ENCODE measurements at places on chromosomes 7 and 10.

DNA sequence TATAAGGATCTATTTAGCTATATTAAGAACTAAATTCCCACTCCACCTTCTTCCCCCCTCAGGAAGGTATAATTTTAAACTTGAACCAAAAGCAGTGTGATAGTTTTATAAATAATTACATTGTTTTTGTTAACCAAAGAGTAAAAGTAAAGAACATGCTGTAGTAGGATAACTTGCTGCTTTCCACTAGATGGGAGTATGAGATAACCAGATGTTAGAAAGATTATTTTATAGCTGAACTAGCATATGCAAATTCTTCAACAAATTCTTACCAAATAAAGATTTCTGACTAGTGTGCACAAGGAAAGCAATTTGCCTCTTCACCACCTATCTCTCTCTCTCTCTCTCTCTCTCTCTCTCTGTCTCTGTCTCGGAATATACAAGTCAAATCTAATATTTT, 31.8 kb downstream of the TES start:
- no peak for DNase-seq

DNA sequence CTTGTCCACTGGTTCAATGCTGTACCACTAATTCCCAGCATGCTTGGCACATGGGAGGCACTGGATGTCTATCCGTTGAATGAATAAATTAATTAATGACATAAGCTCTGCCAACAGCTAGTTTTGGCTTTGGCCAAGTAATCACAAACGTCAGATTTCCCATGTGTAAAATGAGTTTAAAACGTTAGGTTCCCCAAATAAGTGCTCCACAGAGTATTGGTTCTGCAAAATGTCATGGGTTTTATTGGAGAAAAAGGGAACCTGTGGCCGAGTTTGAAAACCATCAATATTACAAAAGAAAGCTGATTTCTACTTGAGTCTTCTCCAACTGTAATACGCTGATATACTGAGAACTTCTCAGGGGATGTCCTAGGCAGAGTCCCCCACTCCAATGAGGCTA, 23.2 kb downstream of the ELMO1 start:
- no peak for DNase-seq

DNA sequence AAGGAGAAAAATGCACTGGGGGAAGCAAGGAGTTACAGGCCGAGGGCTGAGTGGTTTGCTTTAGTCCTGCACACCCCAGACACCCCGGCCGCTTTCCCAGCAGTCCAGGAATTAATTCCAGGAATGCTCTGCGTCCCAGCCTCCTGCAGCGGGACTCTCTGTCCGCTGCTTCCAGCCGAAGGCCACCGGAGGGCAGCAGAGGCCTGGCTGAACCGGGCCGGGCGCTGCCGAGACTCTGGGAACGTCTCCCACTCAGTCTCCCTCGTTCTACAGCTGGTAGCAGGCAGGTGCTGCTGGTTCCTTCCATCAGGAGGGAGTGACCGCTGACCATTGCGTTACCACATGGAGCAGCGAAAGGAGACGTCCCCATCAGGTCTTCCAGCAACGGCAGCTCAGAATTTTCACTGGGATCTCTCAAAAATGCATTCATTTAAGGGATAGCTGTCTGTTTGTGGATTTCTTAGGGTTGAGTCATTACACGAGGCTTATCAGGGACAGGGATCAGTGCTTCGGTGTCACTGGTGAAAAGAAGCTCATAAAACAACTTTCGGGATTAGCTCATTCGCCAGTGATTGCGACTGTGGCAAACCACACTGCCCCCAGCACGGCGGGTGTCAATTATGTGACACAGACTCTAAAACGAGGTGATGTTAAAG, 24.9 kb upstream of the PITRM1 start:
- peak; percentile 90 for DNase-seq

DNA sequence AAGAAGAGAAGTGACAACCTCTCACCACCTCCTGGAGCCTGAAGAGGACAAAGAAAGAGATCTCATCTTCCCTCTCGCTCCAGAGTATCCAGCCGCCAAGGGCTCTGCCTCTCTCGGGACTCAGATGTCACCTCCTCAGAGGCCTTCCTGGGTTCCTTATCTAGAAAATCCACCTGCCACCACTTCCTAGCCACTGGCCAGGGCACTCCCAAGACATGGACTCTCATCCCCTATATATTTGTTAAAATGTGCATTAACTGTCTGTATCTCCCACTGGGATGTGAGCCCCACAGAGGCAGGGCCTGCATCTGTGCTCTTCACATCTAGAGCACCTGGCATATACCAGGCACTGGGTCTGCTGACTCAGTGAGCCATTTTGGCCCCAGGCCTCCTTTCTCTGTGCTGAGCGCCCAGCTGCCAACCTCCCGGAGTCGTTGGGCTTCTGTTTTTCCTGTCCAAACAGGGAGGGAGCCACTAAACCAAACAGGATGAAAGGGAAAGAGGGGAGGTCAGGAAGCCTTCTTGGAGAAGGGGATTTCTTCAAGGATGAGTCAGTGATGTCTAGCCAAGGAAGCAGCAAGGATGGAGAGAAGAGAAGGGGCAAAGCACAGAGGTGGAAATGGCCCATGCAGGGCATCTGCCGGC, 58.9 kb downstream of the KCNMA1 start:
- peak; percentile 44 for DNase-seq

DNA sequence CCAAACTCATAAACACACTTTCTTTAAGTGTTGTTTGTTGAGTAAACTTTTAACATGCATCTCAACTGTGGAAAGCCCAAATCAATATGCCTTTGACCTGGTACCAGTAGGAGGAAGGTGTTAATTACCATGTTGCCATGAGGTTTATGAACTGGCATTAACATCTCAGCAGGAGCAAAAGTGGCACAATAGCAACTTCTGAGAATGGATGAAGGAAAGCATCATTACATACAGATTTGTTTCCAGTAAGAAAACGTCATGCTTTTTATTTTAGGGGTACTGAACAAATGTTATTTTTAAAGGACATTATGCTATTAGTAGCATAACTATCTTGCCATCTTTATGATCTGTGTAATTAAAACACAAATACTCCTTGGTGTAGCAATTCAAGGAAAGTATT, 51.1 kb downstream of the ARMC3 start:
- no peak for DNase-seq

DNA sequence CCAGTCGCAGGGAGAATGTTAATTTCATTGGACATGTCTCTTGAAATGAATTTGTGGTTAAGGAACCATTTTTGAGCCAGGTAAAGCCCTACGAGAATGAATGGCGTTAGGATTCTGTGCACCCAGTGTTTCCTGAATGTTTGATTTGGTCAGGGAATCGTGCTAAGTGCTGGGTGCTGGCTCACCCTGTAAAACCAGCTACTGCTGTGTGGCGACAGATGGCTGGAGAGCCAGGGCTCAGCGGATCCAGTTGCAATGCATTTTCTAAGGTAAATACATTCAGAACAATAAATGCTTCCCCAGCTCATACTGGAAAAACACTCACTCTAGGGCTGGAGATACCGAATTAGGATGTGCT, 355.5 kb downstream of the GLRX3 start:
- peak; percentile 7 for DNase-seq

- peak; percentile 76 for DNase-seq
These were observed 819 bp downstream of the HYCC1 start for GRCh38 chr7:23012908-23013714.

DNA sequence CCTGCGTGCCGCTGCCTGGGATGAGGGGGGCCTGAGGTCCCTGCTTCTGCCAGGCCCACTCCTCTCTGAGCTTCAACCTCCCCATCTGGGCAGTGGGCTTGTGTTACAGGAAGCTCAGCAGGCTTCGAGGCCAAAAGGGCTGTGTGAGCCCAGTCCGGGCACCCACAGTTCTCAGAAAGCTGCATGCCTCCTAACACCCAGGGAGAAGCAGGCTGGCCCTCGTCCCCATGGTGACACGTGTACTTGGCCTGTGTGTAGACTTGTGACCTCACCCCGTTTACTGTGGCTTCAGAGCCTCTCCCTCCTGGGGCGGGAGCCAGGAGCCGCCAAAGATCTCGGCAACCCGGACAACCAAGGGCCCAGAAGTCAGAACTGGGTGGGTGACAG, 2.2 kb upstream of the GRIFIN start:
- DNase-seq: peak; percentile 87

DNA sequence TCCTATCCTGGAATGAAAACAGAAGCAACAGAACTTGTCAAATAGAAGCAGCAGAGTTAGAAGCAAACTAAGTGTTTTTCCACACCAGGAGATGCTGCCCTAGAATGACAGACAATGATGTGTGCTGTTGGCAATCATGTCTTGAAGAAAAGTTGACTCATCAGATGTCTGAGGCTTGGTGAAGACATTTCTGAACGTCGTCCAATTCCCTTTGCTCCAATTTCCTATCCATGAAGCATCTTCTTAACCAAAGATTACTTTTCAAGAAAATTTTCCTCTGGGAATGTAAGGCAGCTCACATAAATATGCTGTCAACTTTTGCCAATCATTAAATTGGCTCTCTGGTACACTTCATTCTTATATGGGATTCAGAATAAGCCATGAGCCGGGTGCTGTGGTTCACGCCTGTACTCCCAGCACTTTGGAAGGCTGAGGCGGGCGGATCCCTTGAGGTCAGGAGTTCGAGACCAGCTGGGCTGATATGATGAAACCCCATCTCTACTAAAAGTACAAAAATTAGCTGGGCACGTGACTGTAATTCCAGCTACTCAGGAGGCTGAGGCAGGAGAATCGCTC, 34.6 kb downstream of the MALSU1 start:
- no peak for DNase-seq

GRCh38 chr10:119970963-119971362, 78.4 kb downstream of the SEC23IP start:
- DNase-seq: no peak

GRCh38 chr10:6579183-6579903, 733 bp downstream of the PRKCQ start:
- DNase-seq: no peak

- DNase-seq: no peak
These were observed 872 bp upstream of the HMX2 start for GRCh38 chr10:123146894-123147634.

DNA sequence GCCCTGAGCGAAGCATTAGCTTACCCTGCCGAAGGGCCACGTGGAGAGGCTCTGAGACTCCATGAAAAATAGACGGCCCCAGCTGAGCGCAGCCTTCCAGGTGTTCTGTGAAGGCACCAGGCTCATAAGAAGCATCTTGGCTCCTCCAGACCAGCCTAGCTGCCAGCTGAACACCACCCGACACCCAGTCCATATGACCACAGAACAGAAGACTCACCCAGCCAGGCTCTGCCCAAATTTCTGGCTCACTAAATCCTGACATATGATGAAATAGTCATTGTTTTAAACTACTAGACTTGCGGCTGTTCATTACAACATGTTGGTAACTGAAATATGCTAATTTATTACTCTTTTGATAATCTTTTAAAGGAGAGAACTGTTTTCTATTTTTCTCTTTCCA, 99.5 kb upstream of the ABI1 start:
- no peak for DNase-seq

- DNase-seq: no peak
These were observed 71.6 kb downstream of the ADCYAP1R1 start for GRCh38 chr7:31123726-31124125.

- DNase-seq: no peak
These were observed 71.8 kb upstream of the PIK3CG start for GRCh38 chr7:106793015-106793975.

DNA sequence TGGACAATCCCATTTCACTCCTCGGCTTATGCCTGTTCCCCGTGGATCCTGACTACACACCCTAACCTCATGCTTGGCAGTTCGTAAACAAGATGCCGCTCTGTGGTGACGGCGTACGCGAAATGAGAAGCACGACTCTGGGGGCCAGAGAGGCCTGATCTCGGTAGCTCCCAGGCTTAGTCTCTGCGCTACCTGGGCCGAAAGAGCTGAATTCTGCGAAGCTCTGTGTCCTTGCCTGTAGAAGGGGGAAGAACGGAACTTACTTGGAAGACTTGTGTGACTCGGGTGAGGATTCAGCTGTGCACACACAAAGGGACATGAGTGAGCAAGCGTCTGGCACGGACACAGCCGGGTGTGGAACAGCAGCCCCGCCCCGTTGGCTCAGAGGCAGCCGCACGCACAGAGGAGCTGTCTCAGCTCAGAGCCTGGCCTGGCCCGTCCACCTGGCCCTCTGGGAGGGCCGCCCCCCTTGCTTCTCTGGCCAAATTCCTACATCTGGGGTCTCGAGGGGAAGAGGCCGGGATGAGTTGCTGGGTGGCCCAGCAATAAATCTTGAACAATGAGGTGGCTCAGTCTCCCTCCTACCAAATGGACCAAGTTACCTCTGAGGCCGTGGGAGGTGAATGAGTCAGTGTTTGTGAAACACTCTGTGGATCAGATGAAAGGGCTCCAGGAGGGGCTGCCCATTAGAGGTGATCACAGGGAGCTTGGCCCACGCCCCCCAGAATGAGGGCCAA, 83.8 kb downstream of the PDGFA start:
- peak; percentile 81 for DNase-seq

- DNase-seq: no peak
These were observed 185.0 kb downstream of the PDE1C start for GRCh38 chr7:31885171-31885570.
